ENCODE measurements at places on chromosomes 13 and 19.

GRCh38 chr13:112165712-112166111, 98.8 kb downstream of the SOX1 start:
- no peak for DNase-seq

GRCh38 chr13:113507505-113508345, 17.2 kb upstream of the DCUN1D2 start:
- DNase-seq = no peak

DNA sequence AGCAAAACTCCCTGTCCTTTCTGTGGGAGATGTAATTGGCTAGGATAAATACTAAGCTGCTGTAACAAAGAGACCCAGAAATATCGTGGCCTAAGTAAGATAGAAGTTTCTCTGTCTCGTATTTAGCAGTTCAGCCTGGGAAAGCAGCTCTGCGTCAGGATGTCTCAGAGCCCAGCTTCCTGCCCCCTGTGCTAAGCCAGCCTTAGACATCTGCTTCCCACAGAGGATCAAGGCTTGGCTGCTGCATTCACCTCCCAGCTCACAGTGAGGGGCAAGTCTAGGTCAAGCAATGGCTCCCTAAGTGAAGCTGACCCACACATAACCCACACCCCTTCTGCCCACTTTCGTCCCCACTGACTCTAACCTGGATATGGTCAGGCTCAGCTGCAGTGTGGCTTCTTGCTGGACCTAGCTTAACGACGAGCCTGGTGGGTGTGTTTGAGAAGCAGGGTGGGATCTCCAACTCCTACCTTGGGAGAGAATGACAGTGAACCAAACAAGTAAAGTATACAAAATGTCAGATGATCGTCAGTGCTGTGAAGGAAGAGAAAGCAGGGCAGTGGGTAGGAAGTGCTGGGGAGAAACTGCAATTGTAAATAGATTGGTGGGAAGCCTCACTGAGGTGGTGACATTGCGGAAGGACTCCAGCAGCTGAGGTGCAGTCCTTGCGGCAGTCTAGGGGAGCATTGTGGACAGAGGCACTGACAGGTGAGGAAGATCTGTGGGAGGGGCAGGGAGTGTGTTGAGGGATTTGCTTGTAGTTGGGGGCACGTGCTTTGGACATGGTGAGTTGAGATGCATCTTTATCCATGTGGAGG, 82.9 kb downstream of the TNFRSF19 start:
- DNase-seq = no peak

- no peak for DNase-seq
Observed at GRCh38 chr13:96093296-96094006, 3.5 kb downstream of the HS6ST3 start.
